A549 treated with ZK216348 at 1 μM for 4 hours (cell line): ENCODE measurements at places on chromosomes 12 and 14. TPM values are rescaled to one million over a fixed set of nuclear protein-coding genes. Genes with fewer than 3 reads are reported as not detected.

Gene HOXC12
- total RNA-seq = not detected in 5 replicates

Gene PPP1R36
- 0.20 to 0.79 TPM (median 0.56 TPM) in 3 of 5 replicates, not detected in the others for total RNA-seq

Gene MANSC4
- total RNA-seq = not detected in 5 replicates

Gene OTOGL
- total RNA-seq = not detected in 5 replicates

Gene FZD10
- not detected in 5 replicates for total RNA-seq

Gene P2RX2
- total RNA-seq = not detected in 5 replicates

Gene SMIM41
- total RNA-seq = not detected in 5 replicates

Gene CFAP54
- total RNA-seq = 1.3 to 1.6 TPM (median 1.4 TPM) in 5 replicates

Gene HSPB8
- total RNA-seq = 13.4 to 18.4 TPM (median 14.9 TPM) in 5 replicates

Gene RTN1
- total RNA-seq = not detected in 5 replicates

Gene DIO3
- total RNA-seq = not detected in 5 replicates

Gene CCDC177
- 0.05 to 0.06 TPM in 2 of 5 replicates, not detected in the others for total RNA-seq

Gene APEX1
- 248 to 284 TPM (median 259 TPM) in 5 replicates for total RNA-seq

Gene LRRIQ1
- total RNA-seq = 0.83 to 2.1 TPM (median 1.2 TPM) in 5 replicates

Gene SERPINA12
- total RNA-seq = not detected in 5 replicates

Gene TAS2R31
- total RNA-seq = 0.33 TPM in 1 of 5 replicates, not detected in the others

Gene KLHL42
- total RNA-seq = 13.6 to 23.3 TPM (median 19.0 TPM) in 5 replicates

Gene KIF21A
- 13.0 to 23.4 TPM (median 20.9 TPM) in 5 replicates for total RNA-seq

Gene NAV3
- 7.9 to 13.7 TPM (median 12.4 TPM) in 5 replicates for total RNA-seq

Gene PAPLN
- total RNA-seq = 4.3 to 7.5 TPM (median 6.7 TPM) in 5 replicates
